Lung microvascular endothelial cell (primary cell): ENCODE measurements at places on chromosomes 16 and 17.

DNA sequence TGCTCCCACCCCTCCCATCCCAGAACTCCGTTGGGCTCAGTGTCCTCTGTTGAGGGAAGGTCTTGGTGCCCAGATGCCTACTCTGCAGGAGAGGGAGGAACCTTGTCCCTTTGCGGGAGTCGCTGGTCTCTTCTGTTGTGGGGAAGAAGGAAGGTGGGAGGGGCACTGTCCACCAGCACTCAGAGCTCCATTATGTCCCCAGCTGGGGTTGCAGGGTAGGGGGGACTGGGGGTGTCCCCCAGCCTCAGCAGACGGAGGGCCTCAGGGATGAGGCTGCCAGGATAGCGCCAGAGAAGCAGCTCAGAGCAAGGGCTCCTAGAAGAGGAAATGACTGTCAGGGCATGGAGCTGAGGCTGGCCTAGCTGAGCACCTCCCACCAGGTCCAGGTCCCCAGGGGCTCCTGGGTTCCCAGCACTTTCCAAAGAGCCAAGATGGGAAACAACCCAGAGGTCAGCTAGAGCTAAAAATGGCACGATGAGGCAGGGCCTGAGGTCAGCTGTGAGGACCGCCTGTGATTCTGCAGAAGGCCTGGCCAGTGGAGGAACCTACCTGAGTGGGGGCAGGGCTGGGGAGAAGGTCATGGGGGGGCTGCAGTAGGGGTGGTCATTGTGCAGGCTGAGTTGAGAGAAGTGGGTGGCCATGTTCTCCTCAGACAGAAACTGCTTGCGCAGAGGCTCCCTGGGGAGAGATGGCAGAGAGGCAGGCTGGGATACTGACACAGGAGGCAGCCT is 893 bp downstream of the HCFC1R1 start:
- no peak for DNase-seq

GRCh38 chr17:20191056-20191455 is 181.9 kb downstream of the SPECC1 start:
- DNase-seq: peak; percentile 32

DNA sequence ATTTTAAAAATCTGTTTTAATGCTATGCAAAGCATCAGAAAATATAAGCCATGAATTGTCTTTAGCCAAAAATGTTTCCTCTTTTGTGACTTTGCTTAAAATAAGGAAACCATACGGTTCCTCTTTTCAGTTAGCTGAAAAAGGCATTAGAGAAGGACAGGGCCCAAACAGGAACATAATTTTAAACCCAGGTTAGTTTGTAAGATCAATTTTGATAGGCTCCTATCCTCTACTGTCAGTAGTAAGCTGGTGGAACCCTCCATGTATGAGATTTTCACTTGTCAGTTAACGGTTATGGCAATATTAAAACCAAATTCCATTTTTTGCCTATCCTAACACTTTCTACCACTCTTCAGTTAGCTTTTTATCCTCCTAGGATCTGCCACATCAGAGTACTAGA is 4.3 kb downstream of the EVI2B start:
- DNase-seq: no peak

GRCh38 chr16:86225905-86226371 is 284.4 kb upstream of the FOXF1 start:
- no peak for DNase-seq

DNA sequence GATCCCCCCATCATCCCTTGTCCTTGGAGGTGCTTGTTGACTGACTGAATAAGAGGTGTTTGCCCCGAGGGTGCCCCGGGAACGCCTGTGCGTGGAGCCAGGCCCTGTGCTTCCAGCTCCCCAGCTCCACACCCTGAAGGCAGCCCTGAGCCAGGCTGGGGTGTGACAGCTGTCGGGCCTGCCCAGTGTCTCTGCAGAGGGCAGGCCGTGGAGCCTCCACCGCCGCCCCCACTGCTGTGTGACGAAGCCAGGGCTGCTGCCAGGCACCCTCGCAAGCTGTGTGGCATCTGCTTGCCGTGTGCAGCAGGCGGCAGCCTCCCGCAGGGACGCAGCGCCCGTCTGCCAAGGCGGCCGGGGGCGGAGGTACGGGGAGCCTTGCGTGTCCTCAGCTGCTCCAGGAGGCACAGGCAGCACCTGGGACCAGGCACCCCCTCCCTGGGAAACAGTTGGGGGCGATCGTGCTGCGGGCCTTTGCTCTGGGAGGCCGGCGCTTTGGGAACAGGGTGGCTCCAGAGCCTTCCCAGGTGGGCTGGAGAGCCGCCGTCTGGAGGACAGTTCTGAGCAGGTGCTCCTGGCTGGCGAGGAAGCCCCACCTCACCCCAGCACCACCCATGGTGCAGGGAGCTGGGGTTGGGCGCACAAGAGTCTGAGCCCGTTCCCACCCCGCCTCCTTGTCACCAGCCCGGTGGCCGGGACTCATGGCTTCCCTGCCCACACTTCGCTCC is 26.6 kb downstream of the GSE1 start:
- DNase-seq: no peak
